Bone marrow (tissue), 2 donors: ENCODE measurements at places on chromosomes 1 and 21.

- DNase-seq: no peak
Observed at GRCh38 chr1:3003941-3004270, 17.4 kb upstream of the ACTRT2 start.

GRCh38 chr21:45478115-45478801, 64.0 kb downstream of the SLC19A1 start:
- DNase-seq: peak; percentile 65

- DNase-seq: no peak
Observed at GRCh38 chr1:206080026-206080820, 27.2 kb downstream of the RHEX start.

GRCh38 chr1:110125810-110126209, 13.6 kb downstream of the UBL4B start:
- DNase-seq: no peak

DNA sequence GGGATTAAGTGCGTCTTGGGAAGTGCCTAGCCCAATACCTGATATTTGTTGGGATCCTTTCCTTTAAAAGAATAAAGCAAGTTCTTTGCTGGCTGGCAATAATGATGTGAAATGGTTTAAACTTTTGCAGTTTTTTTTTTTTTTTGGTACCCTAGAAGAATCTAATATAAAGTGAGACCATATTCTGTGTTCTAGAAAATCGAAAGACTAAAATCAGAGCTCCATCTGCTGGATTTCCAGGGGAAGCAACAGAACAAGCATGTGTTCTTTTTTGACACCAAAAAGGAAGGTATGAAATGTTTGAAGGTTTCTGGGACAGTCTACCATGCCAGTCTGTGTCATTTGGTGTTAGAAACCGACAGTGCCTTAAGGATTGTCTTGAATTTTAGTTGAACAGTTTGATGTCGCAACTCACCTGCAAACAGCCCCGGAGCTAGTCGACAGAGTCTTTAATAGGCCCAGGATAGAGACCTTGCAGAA, 6.4 kb downstream of the UTP11 start:
- peak; percentile 62 for DNase-seq

DNA sequence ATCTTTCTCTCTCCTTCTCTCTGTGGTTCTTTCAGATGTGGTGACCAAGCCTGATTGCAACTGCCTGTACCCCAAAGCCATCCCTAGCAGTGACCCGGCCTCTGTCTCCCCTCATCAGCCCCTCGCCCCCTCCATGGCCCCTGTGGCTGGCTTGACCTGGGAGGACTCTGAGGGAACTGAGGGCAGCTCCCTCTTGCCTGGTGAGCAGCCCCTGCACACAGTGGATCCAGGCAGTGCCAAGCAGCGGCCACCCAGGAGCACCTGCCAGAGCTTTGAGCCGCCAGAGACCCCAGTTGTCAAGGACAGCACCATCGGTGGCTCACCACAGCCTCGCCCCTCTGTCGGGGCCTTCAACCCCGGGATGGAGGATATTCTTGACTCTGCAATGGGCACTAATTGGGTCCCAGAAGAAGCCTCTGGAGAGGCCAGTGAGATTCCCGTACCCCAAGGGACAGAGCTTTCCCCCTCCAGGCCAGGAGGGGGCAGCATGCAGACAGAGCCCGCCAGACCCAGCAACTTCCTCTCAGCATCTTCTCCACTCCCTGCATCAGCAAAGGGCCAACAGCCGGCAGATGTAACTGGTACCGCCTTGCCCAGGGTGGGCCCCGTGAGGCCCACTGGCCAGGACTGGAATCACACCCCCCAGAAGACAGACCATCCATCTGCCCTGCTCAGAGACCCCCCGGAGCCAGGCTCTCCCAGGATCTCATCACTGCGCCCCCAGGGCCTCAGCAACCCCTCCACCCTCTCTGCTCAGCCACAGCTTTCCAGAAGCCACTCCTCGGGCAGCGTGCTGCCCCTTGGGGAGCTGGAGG, 12.7 kb downstream of the CSF1 start:
- no peak for DNase-seq

GRCh38 chr1:193346085-193346484, 159.7 kb upstream of the B3GALT2 start:
- DNase-seq: no peak

- no peak for DNase-seq
Observed at GRCh38 chr1:229260297-229260696, 10.6 kb upstream of the RAB4A start.

GRCh38 chr1:66197785-66198184, 336.2 kb upstream of the SGIP1 start:
- no peak for DNase-seq

GRCh38 chr1:176032040-176032645, 174.9 kb downstream of the COP1 start:
- no peak for DNase-seq

DNA sequence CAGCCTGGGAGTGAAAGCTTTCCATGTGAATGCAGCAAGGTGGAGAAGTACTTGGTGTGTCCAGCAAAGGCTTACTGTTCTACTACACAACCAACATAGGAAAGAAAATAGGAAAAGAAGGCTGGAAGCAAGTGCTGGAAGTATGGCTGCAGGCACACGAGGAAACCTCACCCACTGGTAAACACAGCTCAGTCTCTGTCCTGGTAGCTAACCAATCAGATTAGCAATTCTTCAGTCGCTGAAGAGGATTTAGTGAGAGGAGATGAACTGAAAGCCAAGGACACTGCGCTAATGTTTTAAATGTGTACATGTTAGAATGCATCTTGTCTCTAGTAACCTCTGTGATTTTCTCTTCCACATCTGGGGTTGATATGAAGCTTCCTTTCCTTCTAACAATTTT, 36.2 kb upstream of the CACHD1 start:
- DNase-seq: no peak

DNA sequence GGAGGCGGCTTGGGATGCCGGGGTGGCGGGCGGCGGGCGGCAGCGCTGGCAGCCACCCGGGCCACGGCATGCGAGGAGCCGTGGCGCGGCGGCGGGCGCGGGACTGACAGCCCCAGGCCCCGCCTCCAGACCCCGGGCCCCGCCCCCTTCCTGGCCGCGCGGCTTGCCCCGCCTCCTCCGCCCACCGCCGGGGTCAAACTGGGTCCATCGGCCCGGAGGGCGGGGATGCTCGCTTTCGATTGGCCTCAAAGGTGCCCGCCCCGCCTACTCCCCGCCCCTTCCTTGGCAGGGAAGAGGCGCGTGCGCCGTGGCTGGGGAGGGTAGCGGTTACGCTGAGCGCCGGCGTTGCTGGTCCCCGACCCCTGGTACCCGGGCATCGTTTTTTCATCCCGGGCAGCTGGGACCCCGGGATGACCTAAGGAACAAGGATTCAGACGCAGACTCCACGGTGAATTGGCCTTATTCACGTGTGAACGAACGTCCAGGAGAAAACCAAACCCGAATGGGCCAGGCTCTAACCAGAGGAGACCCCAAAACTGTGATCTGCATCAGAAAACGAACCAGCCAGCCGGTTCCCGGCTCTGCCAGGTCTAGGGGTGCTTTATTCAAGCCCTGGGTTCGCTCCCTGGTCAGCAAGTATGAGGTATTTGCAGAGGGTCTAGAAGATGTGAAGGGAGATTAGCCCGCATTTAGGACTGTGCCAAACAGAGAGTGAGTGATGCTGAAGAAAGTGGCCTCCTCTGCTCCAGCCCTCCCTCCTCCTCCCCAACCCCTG, 117.2 kb upstream of the GUCA2B start:
- DNase-seq: peak; percentile 35

- DNase-seq: no peak
Observed at GRCh38 chr1:40210511-40211204, 37.1 kb upstream of the TMCO2 start.

DNA sequence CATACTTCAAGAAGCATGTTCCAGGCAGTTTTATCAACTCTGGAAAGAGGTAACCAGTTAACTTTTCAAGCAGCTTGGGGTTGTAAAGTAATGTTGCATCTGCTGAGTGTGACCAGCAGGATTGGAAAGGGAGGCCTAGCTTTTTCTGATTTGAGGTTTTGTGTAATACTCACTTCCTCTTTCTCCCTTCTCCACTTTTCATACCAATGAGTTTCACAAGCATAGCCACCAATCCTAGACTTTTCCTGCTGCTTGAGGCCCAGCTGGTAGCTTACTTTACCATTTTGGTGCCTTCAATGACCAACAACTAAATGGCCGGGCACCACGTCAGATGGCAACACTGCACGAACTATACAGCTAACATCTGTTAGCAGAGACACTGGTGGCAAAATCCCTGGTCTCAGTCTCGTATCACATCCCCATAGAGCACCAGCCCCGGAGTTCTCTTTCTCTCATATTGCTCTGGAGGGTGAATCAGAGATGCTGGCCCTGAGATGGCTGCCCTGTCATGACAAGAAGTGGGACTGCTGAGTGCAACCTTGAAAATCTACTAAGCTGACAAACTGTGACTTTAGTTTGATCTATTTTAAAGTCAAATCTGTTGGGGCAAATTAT, 14.8 kb upstream of the GPR88 start:
- no peak for DNase-seq

- no peak for DNase-seq
Observed at GRCh38 chr1:178412400-178412770, 84.4 kb downstream of the CLEC20A start.

- no peak for DNase-seq
Observed at GRCh38 chr1:156807627-156808026, 9.0 kb downstream of the SH2D2A start.

GRCh38 chr1:96427616-96428015, 294.0 kb upstream of the PTBP2 start:
- no peak for DNase-seq

- no peak for DNase-seq
Observed at GRCh38 chr1:151132335-151133017, 14.0 kb downstream of the SEMA6C start.

DNA sequence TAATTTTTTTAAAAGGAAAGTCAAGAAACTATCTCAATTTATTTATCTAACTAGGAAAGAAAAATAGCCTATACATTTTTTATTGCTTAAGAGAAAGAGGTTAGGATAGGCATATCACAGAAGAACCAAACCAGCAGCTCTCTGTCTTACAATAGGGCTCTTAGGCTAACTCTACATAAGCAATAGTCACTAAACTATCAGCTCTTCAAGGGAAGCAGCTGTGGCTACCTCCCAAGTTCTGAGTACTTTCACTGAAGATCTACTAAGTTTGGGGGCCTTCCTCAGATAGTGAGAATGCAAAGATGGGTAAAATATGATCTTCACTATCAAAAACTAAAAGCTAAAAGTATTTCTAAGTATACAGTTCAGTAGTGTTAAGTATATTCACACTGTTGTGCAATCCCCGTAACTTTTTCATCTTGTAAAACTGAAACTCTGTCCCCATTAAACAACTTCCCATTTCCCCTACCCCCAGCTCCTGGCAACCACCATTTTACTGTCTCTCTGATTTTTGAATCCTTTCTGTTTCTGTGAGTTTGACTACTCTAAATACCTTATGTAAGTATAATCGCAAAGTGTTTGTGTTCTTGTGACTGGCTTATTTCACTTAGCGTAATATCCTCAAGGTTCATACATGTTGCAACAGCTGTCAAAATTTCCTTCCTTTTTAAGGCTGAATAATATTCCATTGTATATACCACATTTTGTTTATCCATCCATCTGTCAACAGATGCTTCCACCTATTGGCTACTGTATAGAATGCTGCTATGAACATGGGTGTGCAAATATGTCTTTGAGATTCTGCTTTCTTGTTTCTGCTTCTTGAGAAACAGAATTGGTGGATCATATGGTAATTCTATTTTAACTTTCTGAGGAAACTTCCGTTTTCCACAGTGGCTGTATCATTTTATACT, 73.3 kb downstream of the ACBD6 start:
- no peak for DNase-seq

- no peak for DNase-seq
Observed at GRCh38 chr1:172845371-172845770, 186.5 kb downstream of the FASLG start.

- no peak for DNase-seq
Observed at GRCh38 chr1:88013485-88013884, 670.6 kb upstream of the PKN2 start.

- DNase-seq: no peak
Observed at GRCh38 chr1:151210830-151211229, 12.5 kb downstream of the PIP5K1A start.

- no peak for DNase-seq
Observed at GRCh38 chr1:76284842-76285241, 210.3 kb downstream of the ST6GALNAC3 start.

- DNase-seq: no peak
Observed at GRCh38 chr1:91501523-91501851, 836 bp downstream of the CDC7 start.

- DNase-seq: peak; percentile 78
Observed at GRCh38 chr1:210328746-210329503, at the start of gene HHAT. Gene HHAT, plus strand, starts transcription at chr1:210328902. Its CDS starts 20,074 bp downstream, at chr1:210348976.

DNA sequence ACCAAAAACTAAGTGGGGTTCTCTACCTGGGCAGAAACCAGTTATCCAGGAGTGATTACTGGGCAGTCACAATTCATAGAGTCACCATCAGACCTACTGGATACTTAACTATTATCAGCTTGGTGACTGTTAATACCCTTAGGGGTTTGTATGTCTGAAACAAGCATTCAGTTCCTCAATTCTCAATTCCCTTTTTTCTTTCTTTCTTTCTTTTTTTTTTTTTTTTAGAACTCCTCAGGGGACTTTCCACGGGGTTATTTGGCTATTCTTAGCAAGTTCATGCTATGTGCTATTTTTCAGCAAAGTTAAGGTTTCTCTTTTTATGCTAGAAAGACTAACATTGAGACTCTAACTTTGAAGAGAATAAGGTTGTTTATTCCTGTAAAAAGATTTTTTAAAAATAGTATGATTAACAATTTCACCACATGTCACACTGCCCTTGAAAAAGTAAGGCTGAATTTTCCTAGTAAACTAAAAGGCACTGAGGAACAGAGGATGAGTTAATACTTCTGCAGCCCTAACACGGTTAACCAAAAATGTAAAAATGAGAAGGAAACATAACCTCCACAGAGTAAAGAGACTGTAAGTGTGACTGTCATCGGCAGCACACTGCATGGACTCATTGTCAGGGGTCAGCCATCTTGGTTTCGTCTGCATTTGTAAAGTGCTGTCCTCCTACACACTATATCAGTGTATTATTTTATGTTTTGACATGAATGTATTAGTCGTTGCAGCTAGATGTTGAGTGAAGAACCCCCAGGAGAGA, 310.2 kb downstream of the NTNG1 start:
- DNase-seq: no peak

DNA sequence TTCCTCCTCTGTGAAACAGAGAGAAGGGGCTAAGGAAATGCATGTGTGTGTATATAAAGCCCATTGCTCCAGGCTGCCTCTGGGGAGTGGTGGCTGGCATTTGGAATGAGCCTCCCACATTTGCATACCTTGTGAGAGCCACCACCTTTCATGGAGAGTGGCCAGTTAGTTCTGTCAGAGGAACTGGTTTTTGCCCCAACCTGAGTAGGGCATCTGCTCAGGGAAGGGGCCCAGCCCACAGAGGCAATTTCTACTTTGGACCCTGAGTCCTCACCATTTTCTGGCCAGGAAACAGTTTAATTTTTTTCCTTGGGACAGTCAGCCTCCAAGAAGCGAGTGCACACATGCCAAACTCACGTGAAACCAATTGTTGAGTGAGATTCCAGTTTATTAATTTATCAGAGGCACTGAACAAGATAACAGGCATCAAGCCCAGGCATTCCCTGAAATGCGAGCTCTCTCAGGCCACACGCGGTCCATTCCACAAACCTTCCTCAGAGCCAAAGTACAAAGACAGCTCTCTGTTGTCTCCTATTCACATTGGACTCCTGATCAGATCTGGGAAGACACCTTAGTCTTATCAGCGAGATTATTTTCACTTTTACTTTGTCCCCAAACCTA, 1.0 kb upstream of the SLC6A9 start:
- DNase-seq: no peak

GRCh38 chr1:116228511-116228910, 117.3 kb downstream of the MAB21L3 start:
- no peak for DNase-seq

- no peak for DNase-seq
Observed at GRCh38 chr1:26126321-26127084, 14.9 kb downstream of the PDIK1L start.
